ENCODE measurements at places on chromosomes 11 and 22.
A peak's percentile ranks its signal among the peaks of the same experiment; 100 is the strongest.

GRCh38 chr11:117610045-117610444 lies 187.0 kb downstream of the DSCAML1 start:
- DNase-seq: no peak

- no peak for DNase-seq
Observed at GRCh38 chr22:43198126-43198525, 11.2 kb upstream of the TTLL12 start.

GRCh38 chr11:45654231-45655011 lies 11.0 kb downstream of the CHST1 start:
- DNase-seq: no peak

- DNase-seq: no peak
Observed at GRCh38 chr11:105051559-105051958, 6.4 kb upstream of the CARD16 start.

DNA sequence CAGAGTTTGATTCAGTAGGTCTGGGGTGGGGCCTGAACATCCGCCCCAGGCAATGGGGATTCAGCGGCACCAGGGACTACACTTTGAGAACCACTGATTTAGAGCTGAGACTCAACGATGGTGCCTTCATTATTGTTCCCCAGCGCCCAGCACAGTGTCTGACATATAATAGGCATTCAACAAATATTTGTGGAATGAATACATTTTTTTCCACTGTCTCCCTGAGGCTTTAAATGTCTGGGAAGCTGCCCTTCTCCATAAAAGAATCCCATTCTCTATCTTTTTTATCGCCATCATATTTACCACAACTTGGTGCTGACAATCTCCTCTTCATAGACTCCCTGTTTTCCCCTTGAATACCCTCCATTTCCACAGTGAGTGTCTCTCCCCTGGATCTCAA lies 23.6 kb upstream of the LMO2 start:
- DNase-seq: no peak

- peak; percentile 10 for DNase-seq
Observed at GRCh38 chr11:102422817-102423712, 29.5 kb downstream of the TMEM123 start.

DNA sequence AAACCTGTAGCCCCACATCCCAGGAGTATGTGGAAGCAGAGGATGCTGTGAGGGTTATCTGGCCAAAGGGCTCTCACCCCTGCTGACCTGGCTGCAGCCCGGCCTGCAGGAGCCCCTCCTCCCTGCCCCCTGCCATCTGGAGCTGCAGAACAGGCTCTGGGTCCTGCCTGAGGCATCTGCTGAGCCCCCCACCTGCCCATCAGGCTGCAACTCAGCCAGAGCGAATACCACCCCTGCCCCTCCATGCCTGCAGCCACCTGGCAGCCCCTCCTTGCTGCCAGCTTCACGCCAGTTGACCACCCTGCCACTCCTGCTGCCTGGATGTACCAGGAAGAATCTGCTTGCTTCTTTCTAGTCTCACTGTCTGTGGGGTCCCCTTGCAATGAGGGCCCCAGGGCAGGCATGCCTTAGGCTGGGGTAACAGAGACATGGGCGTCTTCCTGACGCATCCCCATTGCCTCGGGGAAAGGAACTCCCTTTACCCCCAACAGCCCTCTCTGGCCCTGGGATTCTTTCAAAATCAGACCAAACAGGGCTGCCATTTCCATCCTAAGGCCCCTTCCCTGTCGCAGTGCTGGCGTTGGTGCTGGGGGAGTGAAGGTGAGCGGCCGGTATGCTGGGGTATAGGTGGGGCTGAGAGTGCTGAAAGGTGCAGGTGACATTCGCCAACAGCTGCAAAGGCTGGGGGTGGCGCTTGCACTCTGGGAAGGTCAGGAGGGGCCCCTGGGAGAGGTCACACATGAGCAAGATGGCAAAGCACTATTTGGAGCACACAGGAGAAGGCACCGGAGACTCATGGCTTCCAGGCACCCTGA lies 1334.6 kb downstream of the TBC1D22A start:
- no peak for DNase-seq

- DNase-seq: no peak
Observed at GRCh38 chr22:42769574-42770447, 49.1 kb upstream of the A4GALT start.

DNA sequence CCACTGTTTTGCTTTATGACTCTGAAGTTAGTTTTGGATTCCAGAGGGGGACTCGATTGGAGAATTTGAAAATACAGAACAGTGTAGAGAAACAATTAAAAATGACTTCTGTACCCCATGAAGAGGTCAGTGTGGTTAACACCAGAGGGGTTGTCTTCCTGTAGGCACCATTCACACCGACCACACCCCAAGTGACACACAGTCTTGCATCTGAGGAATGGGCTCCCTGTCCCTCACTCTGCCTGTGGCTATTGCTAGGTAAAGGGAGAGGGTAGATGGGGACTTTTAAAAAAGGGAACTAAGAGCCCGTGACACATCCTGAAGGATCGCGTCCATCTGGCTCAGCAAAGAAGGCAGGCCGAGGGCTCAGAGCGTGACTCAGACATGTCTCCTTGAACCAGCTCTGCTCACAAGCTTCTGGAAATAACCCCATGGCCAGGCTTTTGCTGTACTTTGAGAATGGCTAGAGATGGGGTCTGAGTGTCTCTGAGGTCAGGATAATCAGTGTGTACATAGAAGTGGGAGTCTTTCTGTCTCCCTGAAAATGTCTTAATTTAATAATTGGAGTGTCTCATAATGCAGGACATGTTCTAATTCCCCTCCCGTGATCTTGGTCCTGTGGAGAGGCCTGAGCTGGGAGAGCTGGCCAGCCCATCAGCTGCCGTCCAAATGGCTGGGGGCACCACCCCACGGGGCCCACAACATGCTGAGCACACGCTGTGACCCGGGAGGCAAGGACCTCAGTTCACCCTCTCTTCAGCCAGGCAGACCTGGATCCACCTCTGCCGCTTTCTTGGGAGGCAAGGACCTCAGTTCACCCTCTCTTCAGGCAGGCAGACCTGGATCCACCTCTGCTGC lies 39.3 kb downstream of the SGSM1 start:
- DNase-seq: no peak

- DNase-seq: peak; percentile 81
Observed at GRCh38 chr11:63985812-63986155, 454 bp upstream of the OTUB1 start.

GRCh38 chr22:31734512-31734911 lies 15.4 kb downstream of the PRR14L start:
- DNase-seq: no peak

GRCh38 chr22:45585437-45585755 lies 82.7 kb downstream of the FBLN1 start:
- no peak for DNase-seq

GRCh38 chr11:6452219-6452618 lies 11.4 kb upstream of the HPX start:
- no peak for DNase-seq

GRCh38 chr11:126426106-126426505 lies 70.6 kb downstream of the ST3GAL4 start:
- no peak for DNase-seq

- DNase-seq: no peak
Observed at GRCh38 chr22:47621253-47621652, 858.8 kb downstream of the TBC1D22A start.

DNA sequence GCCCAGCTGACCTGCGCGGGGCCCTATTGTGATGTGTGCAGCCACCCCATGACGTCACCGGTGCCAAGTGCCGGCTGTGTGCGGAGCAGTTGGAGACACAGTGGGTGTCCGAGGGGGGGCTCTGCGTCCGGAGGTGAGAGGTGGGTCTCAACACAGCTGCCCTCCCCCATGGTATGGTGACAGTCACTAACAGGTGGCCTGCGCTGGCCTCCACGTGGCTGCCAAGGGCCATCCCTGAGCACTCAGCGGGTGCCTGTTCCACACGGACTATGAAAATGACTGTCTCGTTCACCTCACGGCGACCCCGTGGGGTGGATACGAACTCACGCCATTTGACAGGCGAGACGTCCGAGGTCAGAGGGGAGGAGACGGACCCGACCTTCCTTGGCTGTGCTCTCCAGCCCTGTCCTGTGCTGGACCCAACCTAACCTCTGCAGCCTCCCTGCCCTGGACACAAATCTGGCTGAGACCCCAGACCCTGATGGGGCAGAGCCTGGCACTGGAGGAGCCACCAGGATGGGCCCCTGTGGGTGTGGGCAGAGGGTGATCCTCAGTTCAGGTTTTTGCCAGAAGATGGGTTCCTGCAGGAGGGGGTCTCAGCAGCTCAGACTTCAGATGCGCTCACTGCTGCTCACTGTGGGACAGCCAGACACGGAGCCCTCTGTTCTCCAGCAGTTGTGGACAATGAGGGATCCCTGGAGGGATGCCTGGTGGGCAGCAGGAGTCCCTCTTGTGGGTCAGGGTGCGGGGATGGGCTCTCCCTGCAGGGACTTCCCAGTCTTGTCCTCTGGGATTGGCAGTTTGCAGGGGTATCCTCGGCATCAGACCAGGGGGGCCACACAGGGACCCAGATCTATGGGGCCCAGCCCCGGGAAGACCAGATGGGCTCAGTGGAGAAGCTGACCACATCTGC lies 6.3 kb downstream of the HRAS start:
- DNase-seq: no peak

DNA sequence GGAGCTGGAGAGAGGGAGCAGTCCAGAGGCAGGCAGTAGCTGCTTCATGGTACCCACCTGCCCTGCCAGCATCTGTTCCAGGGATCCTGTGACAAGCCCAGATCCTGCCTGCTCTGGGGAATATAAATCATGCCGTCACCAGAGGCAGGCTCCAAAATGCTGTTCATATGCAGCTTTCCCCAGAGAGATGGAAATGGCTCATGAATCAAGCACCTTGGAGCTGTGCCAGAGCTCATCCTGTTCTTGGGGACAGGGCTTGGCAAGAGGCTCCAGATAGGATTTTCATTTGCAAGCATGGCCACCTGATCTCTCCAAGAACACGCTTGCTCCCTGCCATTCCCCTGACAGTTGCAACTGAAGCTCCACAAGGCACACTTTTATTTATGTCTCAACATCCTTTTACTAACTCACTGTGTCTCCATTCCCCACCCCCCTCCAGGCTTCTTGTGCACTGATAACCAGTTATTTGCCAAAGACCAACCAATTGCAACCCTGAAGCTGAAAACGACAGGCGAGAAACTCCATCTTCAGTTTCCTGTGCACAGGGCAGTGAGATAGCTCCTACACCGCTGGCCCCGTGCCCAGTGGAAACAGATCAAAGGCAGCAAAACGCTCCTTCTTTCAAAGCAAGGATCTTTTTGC lies 115.8 kb upstream of the PITPNB start:
- peak; percentile 60 for DNase-seq

- no peak for DNase-seq
Observed at GRCh38 chr11:23540101-23540561, 679.9 kb upstream of the CCDC179 start.

DNA sequence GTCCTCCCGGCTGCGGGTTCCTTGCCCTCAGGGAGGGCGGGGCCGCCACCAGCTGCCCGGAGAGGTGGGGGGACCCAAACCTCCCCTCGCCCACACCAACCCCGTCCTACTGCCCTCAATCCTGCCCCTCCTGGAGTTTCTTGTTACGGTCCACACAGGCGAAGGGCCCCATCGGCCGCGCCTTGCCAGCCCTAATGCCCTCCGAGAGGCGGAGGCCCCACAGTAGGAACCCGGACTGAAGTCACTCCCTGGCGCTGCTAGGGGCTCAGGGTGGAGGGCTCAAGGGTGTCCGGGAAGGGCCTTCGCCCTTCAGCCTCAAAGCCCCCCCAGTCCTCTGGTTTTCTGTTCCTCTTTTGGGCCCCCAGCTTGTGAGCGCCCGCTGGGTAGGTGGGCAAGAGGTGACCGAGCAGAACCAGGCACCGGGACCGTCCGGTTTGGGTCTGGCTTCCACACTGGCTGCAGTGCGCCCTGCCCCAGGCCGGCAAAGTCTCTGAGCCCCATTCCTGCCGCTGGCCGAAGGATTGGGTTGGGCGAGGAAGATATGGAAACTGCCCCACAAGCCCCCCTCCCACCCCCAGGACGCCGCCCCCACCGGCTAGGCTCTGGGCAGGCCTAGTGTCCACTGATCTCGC lies 24.5 kb downstream of the DUSP8 start:
- DNase-seq: no peak

- DNase-seq: no peak
Observed at GRCh38 chr11:70861559-70861958, 390.8 kb downstream of the SHANK2 start.

GRCh38 chr11:61368646-61369045 lies 6.5 kb downstream of the TMEM138 start:
- no peak for DNase-seq

- no peak for DNase-seq
Observed at GRCh38 chr11:116600930-116601329, 171.9 kb downstream of the BUD13 start.
